NCI-H510A treated with DMSO at 0.1 percent for 48 hours (cell line): ENCODE measurements at places on chromosomes 13 and 19.

GRCh38 chr13:94309576-94309975 lies 169.9 kb downstream of the DCT start:
- DNase-seq, result no peak

- DNase-seq, result no peak
Measured at GRCh38 chr19:56099638-56100539, 21.2 kb downstream of the ZNF787 start.

DNA sequence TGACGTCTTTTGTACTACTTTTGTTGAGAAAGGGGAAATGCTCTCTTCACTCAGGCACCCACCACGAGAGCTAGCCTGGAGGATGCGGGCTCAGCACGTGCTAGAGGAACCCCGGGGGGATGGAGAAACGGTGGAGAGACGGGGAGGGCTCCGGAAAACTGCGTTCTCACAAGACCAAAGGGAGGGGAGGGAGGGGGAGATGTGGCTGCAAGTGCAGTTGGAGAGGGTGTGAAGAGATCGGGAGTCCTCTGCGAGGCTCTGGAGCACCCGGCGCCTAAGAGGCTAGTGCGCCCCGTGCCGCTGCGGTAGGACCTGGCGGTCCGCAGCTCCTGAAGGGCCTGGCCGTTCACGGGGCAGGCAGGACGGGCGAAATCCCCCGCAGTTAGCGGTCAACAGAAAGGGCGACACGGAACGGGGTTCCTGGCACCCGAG lies 43.4 kb upstream of the XPO4 start:
- no peak for DNase-seq

- no peak for DNase-seq
Measured at GRCh38 chr13:48231080-48231479, 1.9 kb upstream of the ITM2B start.

DNA sequence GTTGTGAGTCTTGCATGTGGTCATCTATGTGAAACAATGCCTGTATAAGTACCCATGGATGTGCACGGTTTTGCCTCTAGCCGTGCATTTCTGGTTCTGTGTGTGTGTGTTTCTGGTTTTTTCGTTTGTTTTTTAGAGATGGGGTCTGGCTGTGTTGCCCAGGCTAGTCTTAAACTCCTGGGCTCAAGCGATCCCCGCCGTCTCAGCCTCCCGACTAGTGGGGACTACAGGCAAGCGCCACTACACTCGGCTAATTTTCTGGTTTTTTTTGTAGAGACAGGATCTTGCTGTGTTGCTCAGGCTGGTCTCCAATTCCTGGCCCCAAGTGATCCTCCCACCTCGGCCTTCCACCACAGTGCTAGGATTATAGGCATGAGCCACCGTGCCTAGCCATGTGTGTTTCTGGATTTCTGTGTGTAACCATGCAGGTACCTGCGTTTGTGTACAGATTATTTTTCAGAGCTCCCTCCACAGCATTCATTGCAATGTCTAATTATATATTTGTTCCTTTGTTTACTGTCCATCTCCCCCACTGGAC lies 15.9 kb upstream of the FOSB start:
- no peak for DNase-seq

DNA sequence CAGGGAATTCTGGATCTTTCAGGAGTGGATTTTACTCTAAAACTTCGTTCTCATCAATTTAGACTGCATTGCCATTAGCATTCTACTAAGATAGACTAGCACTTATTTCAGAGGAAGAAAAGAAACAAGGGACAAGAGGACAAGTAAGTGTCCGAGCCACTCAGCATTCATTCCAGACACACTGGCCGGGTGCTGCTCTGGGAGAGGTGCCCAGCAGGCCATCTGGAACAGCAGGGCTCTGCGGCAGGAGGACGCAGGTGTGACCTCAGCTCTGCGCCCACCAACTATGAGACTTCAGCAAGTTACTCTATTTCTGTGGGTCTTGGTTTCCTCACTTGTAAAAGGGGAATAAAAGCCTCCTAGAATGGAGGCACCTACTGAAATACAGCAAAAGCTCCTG lies 4.2 kb downstream of the EPS15L1 start:
- no peak for DNase-seq

DNA sequence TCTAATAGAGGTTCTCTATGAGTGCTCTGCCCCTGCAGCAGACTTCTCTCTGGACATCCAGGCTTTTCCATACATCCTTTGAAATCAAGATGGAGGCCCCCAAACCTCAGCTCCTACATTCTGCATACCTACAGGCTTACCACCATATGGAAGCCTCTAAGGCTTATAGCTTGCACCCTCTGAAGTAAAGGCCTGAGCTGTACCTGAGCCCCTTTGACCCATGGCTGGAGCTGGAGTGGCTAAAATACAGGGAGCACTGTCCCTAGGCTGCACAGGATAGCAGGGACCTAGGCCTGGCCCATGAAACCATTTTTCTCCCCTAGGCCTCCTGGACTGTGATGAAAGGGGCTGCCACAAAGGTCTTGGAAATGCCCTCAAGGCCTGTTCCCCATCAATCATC lies 1086.1 kb upstream of the MIR17HG start:
- no peak for DNase-seq

DNA sequence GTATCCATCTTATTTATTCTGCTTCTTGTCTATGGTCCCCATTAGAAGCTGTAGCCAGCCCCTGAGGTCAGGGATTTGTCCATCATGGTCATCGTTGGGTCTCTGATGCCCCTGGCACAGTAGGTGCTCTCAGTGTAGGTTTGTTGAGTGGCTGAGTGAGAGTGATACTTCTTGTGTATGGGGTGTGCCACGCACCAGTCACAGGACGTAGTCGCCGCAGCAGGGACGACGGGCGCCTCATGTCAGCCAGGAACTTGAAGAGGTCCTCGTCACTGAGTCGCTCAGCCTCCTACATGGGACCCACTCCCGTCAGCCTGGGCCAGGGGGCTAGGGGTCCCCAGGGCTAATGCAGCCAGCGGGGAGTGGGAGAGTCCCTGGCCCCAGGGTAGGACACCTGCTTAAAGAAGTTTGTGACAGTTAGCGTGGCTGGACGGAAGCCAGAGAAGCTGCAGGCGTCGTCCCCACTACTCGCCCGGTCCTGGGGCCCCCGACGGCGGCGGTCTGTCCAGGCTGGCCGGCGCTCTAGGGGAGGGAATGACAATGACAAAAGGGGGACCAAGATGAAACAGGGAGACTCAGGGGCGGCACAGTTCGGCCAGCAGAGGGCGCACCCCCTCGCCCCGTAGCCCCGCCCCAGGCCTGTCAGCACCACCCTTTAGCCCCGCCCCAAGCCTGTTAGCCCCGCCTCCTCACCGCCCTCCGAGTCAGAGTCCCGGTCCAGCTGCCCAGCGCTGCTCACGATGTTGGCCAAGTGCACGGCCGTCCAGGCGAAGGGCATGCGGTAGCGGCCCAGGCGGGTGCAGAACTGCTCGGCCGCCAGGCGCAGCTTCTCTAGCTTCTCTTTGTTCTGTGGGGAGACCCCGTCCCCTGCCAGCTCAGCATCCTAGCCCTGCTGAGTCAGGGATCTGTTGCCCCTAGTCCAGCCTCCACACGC lies 3.7 kb downstream of the ANGPTL8 start:
- DNase-seq, result no peak

- DNase-seq, result no peak
Measured at GRCh38 chr13:39998166-39998565, 342.7 kb downstream of the COG6 start.

DNA sequence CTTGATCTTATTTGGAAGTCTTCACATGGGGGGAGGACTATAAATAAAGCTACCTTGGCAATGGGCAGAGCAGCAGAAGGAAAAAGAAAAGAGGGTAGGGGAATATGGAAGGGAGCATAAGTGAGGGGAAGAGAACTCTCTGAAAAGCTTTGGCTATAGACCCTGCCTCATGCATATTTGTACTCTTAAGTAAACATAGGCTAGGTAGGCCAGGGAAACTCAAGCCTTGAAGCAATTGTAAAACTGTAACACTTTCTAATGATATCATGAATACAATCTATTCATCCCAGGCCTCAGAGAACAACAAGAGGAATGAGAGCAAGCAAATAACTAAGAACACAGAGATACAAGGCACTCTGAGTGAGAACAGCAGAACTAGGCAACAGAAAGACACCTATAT lies 20.4 kb downstream of the MYCBP2 start:
- DNase-seq, result no peak
